Amniotic epithelial cell (primary cell): ENCODE measurements at places on chromosomes 3 and 15.

DNA sequence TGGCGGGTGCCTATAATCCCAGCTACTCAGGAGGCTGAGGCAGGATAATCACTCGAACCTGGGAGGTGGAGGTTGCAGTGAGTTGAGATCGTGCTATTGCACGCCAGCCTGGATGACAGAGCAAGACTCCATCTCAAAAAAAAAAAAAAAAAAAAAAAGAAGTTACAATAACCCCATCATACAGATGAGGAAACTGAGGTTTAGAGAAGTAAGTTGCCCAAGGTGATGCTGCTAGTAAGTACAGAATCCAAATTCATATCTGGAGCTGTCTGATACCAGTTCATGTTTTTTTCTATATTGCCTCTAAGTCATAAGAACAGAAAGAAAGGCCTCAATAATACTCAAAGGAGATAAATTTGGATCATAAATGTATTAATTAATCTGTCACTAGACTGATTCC, 40.6 kb downstream of the MCF2L2 start:
- DNase-seq: no peak

- no peak for DNase-seq
Measured at GRCh38 chr3:86257955-86258641, 732.9 kb downstream of the VGLL3 start.

DNA sequence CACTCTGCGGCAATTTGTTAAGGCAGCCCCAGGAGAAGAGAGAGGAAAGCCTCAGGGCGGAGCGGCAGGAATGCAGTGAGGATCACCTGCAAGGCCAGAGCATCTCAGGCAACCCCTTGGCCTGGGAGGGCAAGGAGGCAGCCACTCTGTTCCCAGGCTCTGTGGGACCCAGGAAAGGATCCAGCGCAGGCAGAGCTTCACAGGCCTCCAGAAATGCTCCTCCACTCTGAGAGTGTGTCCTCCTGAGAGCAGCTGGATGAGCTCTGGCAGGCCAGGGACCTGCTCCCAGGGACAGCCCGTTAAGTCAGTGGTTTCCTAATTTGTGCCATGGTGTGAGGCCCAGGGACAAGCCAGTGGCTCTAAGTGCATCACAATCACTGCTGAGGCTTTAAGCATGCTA, 35.2 kb downstream of the RAB6B start:
- no peak for DNase-seq

DNA sequence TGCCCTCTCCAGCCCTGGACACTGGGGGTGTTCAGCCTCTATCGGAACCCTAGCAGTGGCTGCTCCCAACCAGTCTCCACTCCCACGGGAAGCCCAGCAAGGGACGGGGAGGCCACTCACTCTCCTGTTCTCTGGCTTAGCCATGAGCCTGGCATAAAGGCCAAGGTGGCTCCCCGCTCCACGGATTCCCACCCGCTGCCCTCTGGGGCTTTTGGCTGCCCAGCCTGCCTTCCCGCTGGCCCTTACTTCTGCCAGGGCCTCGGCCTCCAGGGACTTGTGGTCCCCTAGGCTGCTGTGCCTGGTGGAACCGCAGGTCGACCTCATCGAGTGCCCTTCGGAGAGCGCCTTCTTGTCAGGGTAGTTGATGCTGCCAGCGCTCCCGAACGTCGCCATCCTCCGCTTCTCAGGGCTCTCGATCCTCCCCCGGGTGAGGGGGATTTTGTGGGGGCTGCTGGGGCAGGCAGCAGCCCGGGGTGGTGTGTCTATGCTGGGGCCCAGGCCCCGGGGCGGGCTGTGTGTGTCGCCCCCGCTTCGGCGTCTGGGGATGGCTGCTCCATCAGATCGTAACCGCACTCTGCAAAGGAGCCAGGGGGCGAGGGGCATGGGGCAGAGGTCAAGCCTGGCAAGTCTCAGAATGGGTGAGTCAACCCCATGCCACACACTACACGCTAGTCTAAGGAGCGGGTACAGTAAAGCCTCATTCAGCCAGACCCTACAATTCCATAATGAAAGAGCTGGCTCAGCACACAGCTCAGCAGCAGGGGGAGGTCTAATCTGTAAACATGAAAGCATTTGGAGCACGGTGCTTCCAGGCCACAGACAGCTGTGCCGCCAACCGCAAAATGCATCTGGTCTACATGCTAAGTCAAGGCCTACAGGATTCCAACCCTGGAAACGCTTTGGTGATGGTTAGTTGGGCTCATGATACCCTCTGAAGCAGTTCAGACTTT, 27.3 kb upstream of the RAD18 start:
- DNase-seq: peak; percentile 97

DNA sequence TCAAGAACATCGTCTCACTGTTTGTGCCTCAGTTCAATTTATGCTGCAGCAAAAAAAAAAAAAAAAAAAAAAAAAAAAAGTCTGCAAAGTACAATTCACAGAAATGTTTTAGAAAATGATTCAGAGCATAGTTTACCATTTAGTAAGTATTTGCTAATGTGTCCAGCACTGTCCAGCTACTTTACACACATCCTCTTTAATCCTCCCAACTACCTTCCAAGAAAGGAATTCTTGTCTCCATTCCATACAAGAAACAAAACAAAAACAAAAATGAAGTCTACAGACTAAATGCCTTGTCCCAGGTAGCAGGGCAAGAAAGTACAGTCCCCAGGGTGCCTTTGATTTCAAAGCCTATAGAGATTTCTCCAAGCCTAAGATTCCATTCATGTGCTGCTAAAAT, 38.9 kb upstream of the SNTN start:
- DNase-seq: no peak

GRCh38 chr15:43103907-43104306, 1.9 kb downstream of the UBR1 start:
- no peak for DNase-seq

- DNase-seq: peak; percentile 61
Measured at GRCh38 chr3:63656786-63657185, 4.3 kb downstream of the SNTN start.

DNA sequence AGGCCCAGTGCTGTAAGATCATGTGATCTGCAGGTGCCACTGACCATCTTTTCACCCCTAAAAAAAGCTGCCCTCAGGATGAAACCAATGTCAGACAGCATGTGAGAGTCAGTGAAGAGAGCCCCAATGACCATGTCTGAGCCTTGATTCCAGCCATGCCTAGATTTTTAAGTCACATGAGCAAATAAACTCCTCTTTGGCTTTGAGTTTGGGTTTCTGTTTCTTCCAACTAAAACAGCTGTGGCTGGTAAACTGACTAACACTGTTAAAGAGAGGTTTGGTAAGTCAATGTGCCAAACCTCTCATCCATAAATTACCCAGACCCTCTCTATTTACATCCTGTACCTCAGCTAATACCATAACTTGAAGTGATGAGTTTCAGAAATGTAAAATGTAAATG, 8.3 kb downstream of the MYO5A start:
- DNase-seq: no peak

DNA sequence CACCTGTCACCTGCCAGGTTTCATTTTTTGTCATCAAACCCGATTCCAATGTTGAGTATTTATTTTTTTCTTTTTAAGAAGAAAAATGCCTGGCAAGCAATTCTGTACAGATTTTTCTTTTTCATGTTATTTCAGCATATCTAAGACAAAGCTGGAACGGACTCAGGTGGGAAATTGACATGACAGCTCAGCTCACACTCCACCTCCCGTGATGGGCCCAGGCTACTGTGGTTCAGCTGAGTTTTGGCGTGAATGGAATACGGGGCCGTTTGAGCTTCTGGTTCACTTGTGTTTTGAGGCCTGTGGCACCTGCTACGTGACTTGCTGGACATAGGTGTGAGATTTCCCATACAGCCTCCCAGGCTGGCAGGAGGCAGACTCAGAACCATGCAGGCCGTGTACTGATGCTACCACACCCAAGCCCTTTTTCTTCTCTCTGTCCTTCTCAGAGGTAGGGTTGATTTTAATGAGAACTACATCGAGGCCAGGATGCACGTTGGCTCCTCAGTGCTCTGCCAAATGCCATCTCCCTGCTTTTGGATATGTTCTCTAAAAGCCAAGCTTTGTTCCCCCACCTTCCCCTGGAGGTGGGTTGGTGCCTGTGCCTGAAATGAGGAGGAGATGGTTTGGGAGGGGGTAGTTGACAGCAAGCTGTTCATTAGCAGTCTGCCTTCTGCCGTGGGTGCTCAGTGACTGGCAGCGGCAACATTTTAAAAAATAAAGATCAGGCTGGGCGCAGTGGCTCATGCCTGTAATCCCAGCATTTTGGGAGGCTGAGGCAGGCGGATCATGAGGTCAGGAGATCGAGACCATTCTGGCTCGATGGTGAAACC, 48.7 kb downstream of the TRAK1 start:
- DNase-seq: no peak

DNA sequence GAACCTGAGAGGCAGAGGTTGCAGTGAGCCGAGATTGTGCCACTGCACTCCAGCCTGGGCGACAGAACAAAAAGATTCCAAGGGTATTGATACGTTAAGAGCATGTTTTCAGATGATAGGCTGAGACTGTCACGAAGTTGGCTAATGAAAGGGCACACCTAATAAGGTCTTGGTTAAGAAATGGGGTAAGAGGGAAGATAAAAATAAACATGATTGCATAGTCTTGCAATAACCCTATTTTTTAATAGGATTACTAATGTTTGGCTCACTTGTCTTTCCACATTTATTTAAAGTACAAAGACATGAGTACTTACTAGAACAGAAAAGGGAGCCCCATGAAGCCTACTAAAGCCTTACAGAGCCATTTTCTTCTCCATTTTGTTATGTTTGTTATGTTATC, 109.0 kb downstream of the FRMD4B start:
- peak; percentile 48 for DNase-seq

DNA sequence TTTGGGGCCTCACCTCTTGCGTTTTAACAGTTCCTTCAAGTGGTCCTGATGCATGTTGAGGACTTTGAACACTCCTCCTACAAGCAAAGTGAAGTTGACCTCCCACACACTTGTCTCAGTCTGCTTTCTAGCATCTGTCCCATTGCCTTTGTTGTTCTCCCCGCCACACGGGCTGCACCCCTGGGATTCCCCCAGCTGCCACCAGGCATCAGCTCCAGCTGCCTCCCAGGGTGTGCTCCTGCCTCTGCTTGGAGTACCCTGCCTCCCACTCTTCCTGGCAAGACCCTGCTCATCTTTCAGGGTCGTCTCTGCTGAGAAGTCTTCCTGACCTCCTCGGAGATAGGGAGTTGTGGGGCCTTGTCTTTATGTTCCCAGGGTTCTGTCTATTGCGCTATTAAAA, 52.2 kb downstream of the IGF1R start:
- no peak for DNase-seq

DNA sequence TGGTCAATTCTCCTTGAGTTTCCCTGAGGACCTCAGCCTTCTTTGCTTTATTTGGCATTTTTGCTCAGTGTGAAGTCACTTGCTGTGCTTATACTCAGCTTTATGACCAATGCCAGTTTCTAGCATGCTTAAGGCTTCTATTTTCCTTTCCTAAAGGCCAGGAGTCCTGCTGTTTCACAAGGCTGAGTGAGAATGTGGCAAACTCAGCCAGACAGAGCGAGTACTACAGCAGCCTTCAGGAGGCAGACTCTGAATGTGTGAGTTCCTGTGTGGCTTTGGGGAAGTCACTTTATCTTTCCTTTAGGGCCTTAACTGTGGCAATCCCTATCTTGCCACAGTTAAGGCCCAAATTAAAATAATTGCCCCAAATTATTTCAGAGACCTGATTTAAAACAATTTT, 213.2 kb upstream of the MRPL3 start:
- DNase-seq: no peak

DNA sequence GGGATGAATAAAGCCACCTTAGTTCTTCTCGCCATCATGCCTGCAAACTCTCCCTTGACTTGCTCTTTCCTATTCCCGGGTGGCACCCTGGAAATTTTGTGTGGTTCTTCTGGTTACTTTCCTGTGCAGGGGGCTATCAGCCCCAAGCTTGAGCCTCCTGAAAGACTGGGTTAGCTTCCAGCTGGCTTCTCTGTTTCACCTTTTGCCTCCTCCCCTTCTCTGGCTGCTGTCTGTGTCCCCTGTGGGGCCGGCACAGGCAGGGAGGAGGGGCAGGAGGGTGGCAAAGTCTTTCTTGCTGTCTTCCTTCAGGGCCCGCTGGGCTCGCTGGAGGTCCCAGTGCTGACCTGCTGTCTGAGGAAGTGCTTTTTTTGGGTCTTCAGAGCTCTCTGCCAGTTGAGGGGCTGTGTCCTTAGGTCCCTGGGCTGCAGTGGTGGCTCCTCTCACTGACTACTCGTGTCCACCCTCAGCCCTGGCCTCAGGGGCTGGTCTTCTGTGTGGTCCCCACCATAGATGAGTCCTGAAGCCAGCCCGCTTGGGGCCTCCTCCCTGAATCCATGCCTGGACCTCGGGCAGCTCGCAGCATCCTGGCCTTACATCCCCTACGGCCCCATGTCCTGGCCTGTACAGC, 196.5 kb downstream of the KLF13 start:
- no peak for DNase-seq

DNA sequence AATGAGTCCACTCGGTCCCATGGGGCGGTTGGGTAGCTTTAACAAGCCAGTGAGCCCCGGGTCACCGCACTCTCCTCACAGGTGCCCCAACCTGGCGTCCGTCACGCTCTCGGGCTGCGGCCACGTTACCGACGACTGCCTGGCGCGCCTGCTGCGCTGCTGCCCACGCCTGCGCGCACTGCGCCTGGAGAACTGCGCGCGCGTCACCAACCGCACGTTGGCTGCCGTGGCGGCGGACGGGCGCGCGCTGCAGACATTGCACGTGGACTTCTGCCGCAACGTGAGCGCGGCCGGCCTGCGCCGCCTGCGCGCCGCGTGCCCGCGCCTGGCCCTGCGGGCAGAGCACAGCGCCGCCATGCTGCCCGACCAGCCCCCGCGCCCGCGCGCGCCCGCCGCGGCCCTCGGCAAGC, 3.4 kb downstream of the FBXL22 start:
- peak; percentile 90 for DNase-seq

- peak; percentile 35 for DNase-seq
Measured at GRCh38 chr3:14415501-14415900, 13.1 kb downstream of the SLC6A6 start.

- no peak for DNase-seq
Measured at GRCh38 chr3:159865041-159865579, 123.5 kb upstream of the IL12A start.

DNA sequence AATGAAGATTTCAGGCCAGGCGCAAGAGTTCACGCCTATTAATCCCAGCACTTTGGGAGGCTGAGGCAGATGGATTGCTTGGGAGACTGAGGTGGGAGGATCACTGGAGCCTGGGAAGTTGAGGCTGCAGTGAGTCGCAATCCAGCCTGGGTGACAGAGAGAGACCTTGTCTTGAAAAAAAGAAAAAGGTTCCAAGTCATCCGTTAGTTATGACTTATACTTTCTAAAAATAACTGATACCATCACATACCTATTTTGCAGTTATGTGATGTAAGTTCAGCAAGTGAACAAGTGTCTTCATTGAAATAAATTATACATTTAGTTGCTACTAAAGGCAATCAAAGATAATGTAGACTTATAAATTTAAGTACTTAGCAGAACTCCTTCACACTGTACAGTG, 22.1 kb downstream of the CLPX start:
- DNase-seq: no peak
